Right ventricle myocardium inferior (tissue), 1 donor: ENCODE measurements at places on chromosomes 1 and 21. TPM values are rescaled to one million over a fixed set of nuclear protein-coding genes. Genes with fewer than 3 reads are reported as not detected.

DNA sequence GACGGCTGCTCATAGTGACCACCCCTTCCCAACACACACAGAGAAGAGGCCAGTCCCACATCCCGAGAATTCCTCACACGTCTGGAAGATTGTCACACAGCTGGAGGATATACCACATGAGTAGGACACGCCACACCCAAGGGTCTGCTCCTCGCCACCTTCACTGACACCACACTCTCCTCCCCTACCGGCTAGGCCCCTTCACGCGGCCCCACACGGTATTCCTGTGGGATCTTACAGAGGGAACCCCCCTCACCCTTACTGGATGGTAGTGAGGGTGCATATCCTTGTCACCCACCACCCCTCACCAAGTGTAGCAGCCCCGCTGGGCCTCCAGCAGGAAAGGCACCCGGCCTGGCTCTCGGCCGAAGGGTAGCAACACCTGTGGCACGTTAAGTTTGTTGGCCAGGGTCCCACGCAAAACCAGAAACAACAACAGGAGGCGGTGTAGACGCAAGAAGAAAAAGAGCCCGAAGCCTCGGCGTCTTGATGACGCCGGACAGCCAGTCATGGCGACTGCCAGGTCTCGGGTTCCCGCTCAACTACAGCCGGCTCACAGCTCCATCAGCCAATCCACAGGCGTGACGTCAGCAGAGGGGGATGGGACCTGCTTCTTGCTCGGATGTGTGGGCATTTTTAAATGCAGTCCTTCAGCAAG is at the start of gene NUP210L:
TSS of gene NUP210L (minus strand) at position 540 of the 658 bp plus-strand sequence.
- peak; percentile 93 for DNase-seq

- DNase-seq, result no peak
Observed at GRCh38 chr1:230745071-230745470, 2.1 kb upstream of the CAPN9 start.

- no peak for DNase-seq
Observed at GRCh38 chr1:244064621-244065020, 13.5 kb downstream of the ZBTB18 start.

DNA sequence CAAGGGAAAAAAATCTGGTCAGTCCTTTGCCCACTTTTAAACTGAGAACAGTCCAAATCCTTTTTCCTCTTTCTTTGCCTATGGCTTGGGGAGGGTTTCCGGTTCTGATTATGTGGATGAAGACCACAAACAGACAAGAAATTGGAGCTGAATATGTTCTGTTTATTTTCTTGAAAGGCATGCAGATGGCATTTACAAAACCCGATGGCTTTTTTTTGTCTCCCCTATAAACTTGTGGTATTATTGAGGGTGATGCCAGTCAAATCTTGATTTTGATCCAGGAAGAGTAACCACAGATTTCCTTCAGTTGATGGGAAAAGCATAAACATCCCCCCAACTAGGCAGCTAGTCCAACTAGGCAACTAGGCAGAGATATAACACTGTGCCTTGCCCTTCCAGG is 38.9 kb downstream of the PLPP3 start:
- no peak for DNase-seq

GRCh38 chr21:29228306-29228705 is 70.4 kb upstream of the BACH1 start:
- no peak for DNase-seq

- DNase-seq, result no peak
Observed at GRCh38 chr1:36883315-36883949, 150.9 kb downstream of the GRIK3 start.

GRCh38 chr1:26529655-26530409 is at the start of gene RPS6KA1:
RPS6KA1 (plus strand) TSS chr1:26529761; CDS start chr1:26529921, 160 bp downstream.
- peak; percentile 85 for DNase-seq

DNA sequence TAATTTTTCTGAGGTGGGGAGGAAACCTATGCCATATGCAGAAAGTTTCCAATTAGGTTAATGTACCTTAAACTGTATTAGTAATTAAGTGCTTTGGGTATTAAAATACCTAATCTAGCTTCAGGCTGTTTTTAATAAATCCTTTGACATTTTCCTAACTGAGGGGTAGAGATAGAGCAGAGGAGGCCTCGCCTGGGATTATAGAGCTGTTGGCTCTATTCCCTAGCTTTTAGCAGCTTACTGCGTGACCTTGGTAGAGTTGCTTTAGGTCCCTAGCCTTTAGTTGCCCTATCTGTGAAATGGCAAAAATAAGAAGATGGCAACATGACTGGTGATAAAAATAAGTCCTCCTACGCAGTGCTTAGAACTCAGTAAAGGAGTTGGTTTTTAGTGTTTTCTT is 621.0 kb downstream of the LMO4 start:
- DNase-seq, result no peak

- DNase-seq, result no peak
Observed at GRCh38 chr1:79190074-79190473, 183.5 kb upstream of the ADGRL4 start.

DNA sequence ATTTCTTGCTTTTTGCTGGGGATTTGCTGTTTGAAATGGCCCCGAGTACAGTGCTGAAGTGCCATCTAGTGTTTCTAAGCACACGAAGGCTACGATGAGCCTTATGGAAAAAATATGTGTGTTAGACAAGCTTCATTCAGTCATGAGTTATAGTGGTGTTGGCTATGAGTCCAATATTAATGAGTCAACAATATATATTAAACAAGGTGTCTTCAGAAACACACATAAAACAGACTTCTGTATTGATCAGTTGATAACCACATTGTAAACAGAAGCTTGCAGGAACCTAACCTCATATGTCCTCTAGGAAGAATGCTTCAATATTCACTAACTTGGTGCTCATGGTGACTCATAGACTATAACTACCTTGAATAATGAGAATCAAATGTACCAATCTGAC is 1.7 kb upstream of the GJB5 start:
- no peak for DNase-seq

DNA sequence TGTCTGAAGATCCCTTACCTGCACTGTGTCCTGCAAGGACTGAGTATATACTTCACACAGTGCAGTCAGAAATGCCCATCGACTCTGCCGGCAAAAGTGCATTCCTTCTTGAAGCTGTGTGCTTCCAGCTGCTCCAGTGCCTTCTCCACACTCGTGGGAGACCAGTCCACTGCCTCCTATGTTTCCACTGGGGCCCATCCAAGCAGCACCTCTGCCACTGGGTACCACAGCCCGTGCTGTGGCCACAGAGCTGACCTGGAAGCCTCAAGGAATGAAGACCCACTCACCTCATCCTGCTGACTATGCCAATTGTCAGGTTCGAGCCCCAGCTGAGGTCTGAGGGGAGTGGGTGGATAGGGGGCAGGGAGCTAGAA is 108.1 kb downstream of the GDAP2 start:
- DNase-seq, result no peak

- DNase-seq, result peak; percentile 74
Observed at GRCh38 chr21:33070998-33071769, 1.2 kb downstream of the OLIG1 start.

DNA sequence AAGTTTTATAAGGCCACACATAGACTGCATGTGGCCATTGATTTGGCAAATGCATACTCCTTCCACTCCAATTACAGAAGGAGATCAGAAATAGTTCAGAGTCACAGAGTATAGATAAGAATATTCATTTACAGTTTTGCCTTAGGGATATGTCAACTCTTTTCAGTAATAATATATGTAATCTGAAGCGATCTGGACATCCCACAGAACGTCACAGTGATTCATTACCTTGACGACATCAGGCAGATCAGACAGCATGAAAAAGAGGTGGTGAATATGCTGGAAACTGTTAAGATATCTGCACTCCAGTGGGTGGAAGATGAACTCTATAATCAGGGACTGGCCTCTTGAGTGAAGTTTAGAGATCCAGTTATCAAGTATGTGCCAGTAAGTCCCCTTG is 240.4 kb downstream of the DPYD start:
- DNase-seq, result no peak

- DNase-seq, result peak; percentile 95
Observed at GRCh38 chr1:41516168-41517061, 31.9 kb upstream of the EDN2 start.

DNA sequence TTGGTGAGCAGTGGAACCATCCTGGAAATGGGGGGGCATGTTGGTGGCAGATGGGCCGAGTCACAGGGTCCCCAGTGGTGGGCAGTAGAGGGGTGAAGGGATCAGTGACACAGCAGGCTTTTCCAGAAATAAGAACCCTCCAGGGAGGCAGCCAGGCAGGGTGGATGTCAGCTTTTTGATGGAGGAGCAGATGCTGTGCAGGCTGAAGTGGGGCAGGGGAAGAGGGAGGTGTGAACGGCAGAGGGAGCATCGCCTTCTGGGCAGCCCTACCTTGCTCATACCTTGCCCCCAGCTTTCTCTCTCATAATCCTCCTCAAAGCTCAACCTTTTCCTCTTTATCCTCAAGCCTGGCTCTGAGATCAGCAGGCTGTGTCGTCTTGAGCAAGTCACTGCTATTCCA is 131.8 kb upstream of the IPO9 start:
- DNase-seq, result no peak

DNA sequence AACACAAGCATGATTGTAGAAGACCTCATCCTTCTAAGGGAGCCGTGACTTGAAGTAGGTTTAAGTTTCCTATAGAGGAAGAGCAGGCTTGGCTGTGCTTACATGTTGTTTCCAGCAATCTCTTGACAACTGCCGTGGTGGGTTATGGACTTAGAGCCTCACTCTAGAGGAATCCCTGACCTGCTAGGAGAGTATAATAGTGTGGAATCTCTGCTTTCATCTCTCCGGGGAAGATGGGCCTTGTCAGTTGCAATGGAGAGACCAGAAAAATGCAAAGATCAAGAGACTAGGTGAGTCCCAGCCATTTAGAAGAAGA is 137.6 kb downstream of the MIS18A start:
- DNase-seq, result no peak

GRCh38 chr1:59502009-59502691 is 205.3 kb downstream of the FGGY start:
- no peak for DNase-seq

DNA sequence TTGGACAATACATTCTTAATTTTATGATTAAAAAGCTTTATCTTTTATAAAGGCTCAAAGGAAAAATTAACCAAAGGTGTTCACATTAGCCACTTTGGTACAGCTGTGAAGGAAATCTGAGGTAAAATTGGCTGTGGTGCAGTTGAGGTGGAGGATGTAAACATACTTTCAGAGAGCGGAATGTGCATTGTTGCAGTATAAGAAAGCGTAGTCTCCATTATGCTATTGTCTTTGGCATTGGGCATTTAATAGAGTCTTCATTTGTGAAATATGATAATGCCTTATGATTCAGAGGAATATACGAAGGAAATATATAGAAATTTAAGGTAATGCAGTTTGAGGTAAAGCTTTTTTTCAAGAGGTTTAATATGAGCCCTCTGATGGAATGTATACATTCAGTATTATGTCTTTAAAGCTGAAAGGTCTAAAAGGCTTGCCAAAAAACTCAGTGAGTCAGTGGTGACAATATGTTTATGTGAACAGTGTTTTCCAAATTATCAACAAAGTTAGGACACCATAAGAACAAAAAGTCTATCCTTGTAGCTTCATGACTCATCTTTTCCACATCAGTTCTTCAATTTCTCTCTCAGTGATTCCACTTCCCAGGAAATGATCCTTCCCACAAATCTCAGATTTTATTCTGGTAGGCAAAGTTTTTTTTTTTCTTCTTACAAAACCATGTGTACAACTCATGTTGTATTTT is 26.9 kb upstream of the DDR2 start:
- DNase-seq, result no peak

- DNase-seq, result no peak
Observed at GRCh38 chr1:247465796-247466195, 7.9 kb upstream of the OR2B11 start.

GRCh38 chr1:96487971-96488370 is 233.6 kb upstream of the PTBP2 start:
- DNase-seq, result no peak

- no peak for DNase-seq
Observed at GRCh38 chr1:117676615-117677130, 70.8 kb downstream of the TENT5C start.

DNA sequence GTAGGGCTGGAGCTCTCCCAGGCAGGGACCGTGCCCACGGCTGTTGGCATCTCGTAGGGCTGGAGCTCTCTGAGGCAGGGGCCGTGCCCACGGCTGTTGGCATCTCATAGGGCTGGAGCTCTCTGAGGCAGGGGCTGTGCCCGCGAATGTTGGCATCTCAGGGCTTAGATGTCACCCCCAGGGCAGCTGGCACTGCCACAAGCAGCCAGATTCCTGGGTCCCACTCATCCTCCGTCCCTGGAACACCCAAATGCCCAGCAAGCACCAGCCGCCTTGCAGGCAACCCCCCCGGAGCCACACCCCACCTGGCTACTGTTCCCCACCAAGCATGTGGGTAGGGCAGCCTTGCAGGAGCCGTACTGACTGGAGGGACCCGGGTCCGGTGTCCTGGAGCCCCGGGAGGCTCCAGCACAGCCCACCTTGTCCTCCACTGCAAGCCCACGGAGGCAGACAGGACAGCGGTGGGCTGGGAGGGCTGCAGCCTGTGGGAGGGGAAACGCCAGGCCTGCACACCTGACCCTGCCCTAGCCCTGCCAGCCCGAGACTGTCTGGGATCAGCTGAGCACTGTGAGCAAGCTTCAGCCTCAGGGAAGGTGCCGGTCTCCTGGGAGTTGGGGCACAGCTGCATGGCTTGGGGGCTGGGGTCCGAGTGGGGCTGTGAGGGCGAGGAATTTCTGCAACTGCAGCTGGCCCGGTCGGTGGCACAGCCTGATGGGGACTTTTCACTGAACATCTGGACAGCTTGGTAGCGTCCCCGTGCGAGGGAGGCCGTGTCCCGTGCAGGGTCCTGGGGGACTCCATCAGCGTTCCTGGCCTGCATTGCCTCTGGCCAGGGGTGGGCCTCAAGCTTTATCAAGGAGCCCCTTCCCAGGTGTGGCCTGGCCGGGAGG is 53.6 kb downstream of the COL18A1 start:
- DNase-seq, result peak; percentile 52

- DNase-seq, result no peak
Observed at GRCh38 chr1:39478126-39478915, 13.1 kb upstream of the BMP8A start.

- DNase-seq, result no peak
Observed at GRCh38 chr1:162380061-162380846, 1.3 kb upstream of the C1orf226 start.

DNA sequence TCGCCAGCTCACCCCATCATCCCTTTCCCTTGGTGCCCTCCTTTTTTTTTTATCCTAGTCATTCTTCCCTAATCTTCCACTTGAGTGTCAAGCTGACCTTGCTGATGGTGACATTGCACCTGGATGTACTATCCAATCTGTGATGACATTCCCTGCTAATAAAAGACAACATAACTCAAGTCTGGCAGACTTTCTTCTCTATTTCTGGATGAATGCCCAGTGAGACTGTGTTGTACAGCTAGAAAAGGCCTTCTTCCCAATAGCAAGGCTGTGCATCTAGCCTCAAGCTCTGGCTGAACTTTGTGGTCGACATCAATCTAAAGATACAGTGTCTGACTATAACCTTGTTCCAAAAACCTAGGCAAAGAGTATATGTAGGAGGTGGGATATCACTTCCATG is 6.4 kb downstream of the IL24 start:
- no peak for DNase-seq

- DNase-seq, result no peak
Observed at GRCh38 chr1:224430511-224431113, 4.0 kb downstream of the WDR26 start.

- no peak for DNase-seq
Observed at GRCh38 chr1:8002329-8002910, 23.7 kb downstream of the ERRFI1 start.

Gene HSD3B2
- total RNA-seq, result not detected

Gene C8A
- not detected for total RNA-seq

Gene SAMD11
- total RNA-seq, result 1.7 TPM

Gene FAM43B
- total RNA-seq, result 4.5 TPM

Gene AMPD1
- total RNA-seq, result not detected

Gene SMCP
- total RNA-seq, result not detected

Gene GPR161
- total RNA-seq, result 3.0 TPM

Gene S100A5
- not detected for total RNA-seq

Gene GLIS1
- total RNA-seq, result not detected

Gene HSPG2
- 269 TPM for total RNA-seq

Gene EPS8L3
- not detected for total RNA-seq

Gene TAF13
- 61.8 TPM for total RNA-seq
